Activated CD4-positive, alpha-beta T cell treated with anti-CD3 and anti-CD28 coated beads, Interleukin-2, amount 10 ng/mL, durations not matched to agents 7 days and 5 days (primary cell): ENCODE measurements at places on chromosomes 7 and 10. TPM values are rescaled to one million over a fixed set of nuclear protein-coding genes. Genes with fewer than 3 reads are reported as not detected.

DNA sequence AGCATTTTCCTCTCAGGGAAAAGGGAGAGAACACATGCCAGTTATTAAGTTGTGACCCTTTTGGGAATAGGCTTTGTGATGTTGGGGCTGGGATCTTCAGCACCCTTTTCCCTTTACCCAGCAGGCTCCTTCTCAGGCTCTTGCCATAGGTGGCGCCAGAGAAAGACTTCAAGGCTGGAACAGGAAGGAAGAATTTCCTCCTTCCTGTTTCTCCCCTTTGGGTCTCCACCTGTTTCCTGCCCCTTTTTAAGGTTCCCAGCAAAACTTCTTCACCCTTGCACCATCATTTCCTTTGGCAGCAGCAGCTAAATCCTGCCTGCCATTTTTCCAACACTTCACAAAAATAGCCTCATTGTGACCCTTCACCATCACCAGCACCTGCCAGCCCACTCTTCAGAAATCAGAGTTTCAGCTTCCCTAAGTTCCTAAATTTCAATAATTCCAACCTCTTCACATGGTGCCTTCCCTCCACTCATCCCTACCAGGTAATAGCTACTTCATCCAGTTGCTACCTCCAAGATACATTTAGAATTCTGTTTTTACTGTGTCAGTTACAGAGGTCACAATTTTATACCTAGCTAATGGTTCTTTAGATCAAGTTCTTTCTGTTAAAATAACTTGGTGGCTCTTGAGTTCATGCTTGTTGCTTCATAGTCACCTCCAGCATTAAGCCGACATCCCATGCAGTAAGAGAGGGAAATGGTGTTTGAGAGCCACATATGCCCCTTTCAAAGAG lies 22.4 kb upstream of the FOXK1 start:
- no peak overlapping the region for H3K4me3 ChIP-seq
- no peak overlapping the region for H3K27ac ChIP-seq
- peaks cover 9% of the 10 kb centered on the region for H3K36me3 ChIP-seq
- peak; percentile 10 for DNase-seq
- no peaks in the 10 kb centered on the region for H3K27me3 ChIP-seq

DNA sequence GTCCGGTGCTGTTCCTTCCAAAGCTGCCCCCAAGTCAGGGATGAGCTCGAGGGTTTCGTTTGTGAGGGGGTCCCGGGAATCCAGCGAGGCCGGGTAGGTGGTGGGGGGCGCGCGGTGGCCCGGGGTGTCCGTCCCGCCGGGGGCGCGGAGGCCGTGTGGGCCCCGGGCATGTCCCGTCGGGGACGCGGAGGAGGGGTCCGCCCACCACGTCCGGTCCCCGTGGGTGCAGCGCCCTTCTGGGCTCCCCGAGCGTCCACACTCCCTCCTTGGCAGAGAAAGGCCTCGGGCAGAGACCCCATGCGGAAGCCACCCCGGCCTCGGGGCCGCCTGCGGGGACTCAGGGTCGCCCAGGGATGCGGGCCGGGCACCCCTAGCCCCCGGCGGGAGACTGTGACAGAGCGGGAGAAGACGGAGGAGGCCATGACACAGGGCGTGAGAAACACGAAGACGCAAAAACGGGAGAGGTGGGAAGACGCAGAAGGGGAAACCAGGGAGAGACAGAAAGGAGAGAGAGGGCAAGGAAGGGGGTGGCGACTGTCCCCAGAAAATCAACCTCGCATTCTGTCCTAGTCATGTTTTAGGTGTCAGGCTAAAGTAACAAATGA lies 640 bp upstream of the ZNF425 start:
- H3K4me1 ChIP-seq: peaks cover 25% of the 10 kb centered on the region
- H3K27ac ChIP-seq: peak overlapping the region; percentile 99
- H3K27me3 ChIP-seq: no peaks in the 10 kb centered on the region
- DNase-seq: peak; percentile 61
- H3K36me3 ChIP-seq: peaks cover 36% of the 10 kb centered on the region

DNA sequence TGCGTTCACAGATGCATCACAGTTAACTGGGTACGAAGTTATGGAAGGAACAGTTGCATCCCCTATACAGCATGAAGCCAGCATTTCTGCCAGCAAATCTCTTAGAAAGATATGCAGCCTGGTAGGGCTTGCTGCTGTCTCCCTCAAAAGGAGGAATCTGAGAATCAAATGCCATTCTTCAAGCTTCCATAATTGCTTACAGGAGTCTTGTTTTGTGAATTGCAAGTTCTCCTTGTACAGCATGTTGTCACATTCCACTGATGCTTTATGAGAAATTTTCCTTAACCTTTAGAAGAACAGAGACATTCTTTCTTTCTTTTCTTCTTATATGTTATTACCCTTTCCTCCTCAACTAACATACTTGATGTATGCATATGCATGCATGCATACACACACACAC lies 134.6 kb downstream of the CHRM2 start:
- no peak overlapping the region for H3K27ac ChIP-seq
- no peaks in the 10 kb centered on the region for H3K36me3 ChIP-seq
- no peaks in the 10 kb centered on the region for H3K27me3 ChIP-seq
- H3K4me3 ChIP-seq: no peak overlapping the region
- no peaks in the 10 kb centered on the region for H3K4me1 ChIP-seq
- no peak for DNase-seq

GRCh38 chr7:11557627-11558026 lies 274.4 kb downstream of the THSD7A start:
- H3K27me3 ChIP-seq: no peaks in the 10 kb centered on the region
- no peak overlapping the region for H3K4me3 ChIP-seq
- no peak overlapping the region for H3K27ac ChIP-seq
- no peaks in the 10 kb centered on the region for H3K4me1 ChIP-seq

DNA sequence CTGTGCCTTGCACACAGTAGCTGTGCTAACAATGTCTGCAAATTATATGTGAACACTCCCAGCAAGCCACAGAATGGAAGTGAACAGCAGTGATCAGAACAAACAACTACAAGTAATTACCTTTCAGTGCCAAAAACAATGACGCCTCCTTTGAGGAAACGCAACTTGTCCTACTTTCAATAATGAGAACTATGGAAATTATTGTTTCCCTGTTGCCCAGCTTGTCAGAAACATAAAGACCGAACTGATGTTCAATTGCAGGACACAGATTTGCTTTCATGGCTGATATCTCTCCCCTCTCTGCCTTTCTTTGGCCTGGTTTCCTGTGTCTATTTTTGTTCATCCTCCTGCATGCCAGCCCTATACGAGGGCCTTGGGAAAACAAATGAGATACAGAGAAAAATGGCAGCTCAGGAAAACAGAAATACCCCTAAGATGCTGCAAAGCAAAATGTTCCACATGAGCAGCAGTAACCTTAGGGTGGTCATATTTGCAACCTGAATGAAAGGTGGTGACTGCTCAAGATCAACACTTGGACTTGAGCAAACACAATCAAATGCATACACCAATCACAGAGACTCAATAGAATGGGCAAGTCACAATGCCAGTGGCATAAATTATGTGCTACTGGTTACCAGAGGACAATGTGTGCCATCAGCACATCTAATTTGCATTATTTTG lies 26.8 kb downstream of the COBL start:
- H3K36me3 ChIP-seq: no peaks in the 10 kb centered on the region
- no peak overlapping the region for H3K4me3 ChIP-seq
- no peak overlapping the region for H3K27ac ChIP-seq
- H3K27me3 ChIP-seq: peaks cover 4% of the 10 kb centered on the region

DNA sequence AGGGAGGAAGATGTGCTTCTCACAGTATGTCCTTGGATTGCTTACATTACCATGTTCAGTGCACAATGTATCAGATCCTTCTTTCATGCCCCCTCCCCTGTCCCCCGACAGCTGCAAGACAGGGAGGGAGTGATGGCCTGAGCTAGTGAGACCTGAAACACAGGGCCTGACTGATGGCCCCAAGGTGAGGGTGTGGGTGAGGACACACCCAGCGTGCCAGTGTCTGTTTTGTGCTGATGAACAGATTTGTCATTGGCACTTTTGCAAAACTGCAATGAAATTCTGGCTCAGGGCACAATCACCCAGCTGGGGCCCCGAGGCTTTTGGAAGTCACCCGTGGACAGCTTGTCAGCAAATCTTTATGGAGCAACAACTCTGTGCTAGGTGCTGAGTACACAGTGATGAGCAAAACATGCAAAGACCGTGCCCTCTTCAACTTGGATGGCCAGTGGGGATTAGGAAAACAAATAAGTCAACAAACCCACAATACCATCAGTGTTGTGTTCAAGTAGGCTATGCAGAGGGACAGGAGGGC lies 59.4 kb upstream of the EMX2 start:
- H3K36me3 ChIP-seq: no peaks in the 10 kb centered on the region
- no peak overlapping the region for H3K27ac ChIP-seq
- H3K27me3 ChIP-seq: no peaks in the 10 kb centered on the region
- no peaks in the 10 kb centered on the region for H3K4me1 ChIP-seq
- DNase-seq: no peak
- H3K4me3 ChIP-seq: no peak overlapping the region

GRCh38 chr7:84159435-84159834 lies 35.2 kb downstream of the SEMA3A start:
- no peak for DNase-seq
- no peak overlapping the region for H3K4me3 ChIP-seq
- H3K36me3 ChIP-seq: no peaks in the 10 kb centered on the region
- no peaks in the 10 kb centered on the region for H3K4me1 ChIP-seq
- H3K27ac ChIP-seq: no peak overlapping the region

DNA sequence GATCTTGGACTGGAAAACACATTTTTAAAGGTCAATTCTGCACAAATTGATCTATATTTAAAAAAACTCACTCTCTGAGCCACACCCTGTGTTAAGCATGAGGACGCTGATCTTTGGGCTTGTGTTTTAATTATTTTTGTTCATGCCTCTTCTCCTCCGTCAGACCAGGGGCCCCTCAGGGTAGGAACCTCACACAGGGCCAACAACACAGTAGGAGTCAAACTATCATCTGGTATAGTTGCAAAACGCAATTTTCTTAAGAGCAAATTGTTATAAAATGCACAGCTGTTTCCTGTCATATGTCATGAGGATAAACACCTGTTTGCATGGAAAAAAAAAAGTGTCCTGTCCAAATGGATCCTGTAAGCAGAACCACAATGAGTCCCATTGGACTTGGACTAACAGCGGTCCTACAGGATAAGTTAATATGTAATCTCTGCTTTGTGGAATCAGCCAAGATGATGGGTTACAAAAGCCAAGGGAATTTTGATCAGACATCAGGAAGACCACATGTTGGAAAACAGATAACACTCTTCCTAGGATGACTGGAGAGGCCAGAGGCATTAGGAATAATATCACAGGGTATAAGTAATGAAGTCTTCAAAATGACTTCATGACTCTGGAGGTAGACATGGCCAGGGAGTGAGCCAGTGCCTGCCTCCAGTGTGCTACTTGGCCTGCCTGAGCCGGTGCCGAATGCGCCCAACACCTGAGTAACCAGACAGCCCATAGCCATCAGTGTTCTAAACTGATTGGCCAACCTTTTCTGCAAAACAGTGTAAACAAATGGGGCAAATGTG lies 184.9 kb upstream of the ADCY1 start:
- no peaks in the 10 kb centered on the region for H3K27me3 ChIP-seq
- H3K27ac ChIP-seq: no peak overlapping the region
- no peak overlapping the region for H3K4me3 ChIP-seq
- DNase-seq: no peak
- no peaks in the 10 kb centered on the region for H3K4me1 ChIP-seq
- no peaks in the 10 kb centered on the region for H3K36me3 ChIP-seq

DNA sequence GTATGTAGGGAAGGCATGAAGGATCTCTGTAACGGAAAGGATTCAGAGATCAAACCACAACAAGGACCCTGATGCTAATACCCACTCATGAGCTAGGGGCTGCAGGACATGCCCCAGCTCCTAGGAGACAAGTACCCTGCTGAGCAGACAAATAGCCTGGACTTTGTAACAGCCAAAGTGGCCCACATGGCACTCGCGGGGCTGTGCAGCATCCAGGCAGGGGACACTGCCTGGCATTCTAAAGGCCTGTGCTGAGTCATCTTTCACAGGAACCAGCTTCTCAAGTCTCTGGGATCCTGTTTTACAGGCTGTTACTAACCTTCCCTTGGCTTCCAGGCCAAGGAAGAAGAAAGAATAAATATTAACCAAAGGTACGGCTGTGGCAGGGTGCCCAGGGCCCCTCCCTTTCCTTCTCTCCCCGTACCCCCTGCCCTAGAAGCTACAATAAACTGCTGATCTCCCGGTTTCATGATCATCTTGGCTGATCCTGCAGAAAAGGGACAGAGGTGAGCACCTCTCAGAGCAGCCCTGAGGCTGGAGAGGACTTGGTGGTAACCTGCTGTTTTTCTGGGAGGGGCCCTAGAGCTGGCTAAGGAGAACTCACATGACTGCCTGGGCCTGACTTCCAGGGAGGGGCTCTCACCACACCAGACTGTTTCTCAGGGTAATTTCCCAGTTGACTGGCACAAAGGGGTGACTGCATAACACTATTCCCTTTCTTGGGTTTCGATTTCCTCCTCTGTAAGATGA lies 4.2 kb upstream of the RPEL1 start:
- H3K4me1 ChIP-seq: peaks cover 24% of the 10 kb centered on the region
- H3K27me3 ChIP-seq: no peaks in the 10 kb centered on the region
- H3K36me3 ChIP-seq: no peaks in the 10 kb centered on the region

GRCh38 chr10:109931163-109931562 lies 7.9 kb upstream of the XPNPEP1 start:
- peaks cover 1% of the 10 kb centered on the region for H3K36me3 ChIP-seq
- H3K27ac ChIP-seq: no peak overlapping the region
- peaks cover 5% of the 10 kb centered on the region for H3K27me3 ChIP-seq

GRCh38 chr10:84493361-84493760 lies 165.0 kb downstream of the CCSER2 start:
- H3K27ac ChIP-seq: no peak overlapping the region
- peaks cover 43% of the 10 kb centered on the region for H3K36me3 ChIP-seq
- H3K27me3 ChIP-seq: no peaks in the 10 kb centered on the region
- no peak for DNase-seq
- peaks cover 13% of the 10 kb centered on the region for H3K4me1 ChIP-seq
- H3K4me3 ChIP-seq: no peak overlapping the region

DNA sequence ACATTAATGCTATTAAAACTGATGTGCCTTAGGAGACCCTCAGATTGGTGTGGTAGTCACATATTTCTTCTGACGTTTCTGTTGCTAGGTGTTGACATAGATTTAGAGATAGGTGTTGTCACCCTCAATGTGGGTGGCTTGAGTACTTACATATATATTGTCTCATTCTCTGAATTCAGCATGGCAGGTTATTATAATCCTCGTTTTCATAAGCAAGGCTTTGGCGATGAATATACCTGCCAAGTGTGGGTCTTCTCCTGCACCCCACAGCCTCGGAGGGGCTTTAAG lies 7.0 kb downstream of the FBH1 start:
- no peaks in the 10 kb centered on the region for H3K27me3 ChIP-seq
- peaks cover 55% of the 10 kb centered on the region for H3K36me3 ChIP-seq
- no peak overlapping the region for H3K27ac ChIP-seq

PRLHR gene
- total RNA-seq: not detected

ZNF3 gene
- total RNA-seq: 28.3 TPM

LIPJ gene
- total RNA-seq: not detected

INHBA gene
- total RNA-seq: not detected

NEUROG3 gene
- total RNA-seq: not detected

PRR15 gene
- not detected for total RNA-seq

ATP6V1F gene
- total RNA-seq: 143 TPM
